ENCODE measurements at places on chromosomes 1 and 21.

- DNase-seq = no peak
These were observed 5.0 kb downstream of the ADAMTS1 start for GRCh38 chr21:26840201-26840600.

DNA sequence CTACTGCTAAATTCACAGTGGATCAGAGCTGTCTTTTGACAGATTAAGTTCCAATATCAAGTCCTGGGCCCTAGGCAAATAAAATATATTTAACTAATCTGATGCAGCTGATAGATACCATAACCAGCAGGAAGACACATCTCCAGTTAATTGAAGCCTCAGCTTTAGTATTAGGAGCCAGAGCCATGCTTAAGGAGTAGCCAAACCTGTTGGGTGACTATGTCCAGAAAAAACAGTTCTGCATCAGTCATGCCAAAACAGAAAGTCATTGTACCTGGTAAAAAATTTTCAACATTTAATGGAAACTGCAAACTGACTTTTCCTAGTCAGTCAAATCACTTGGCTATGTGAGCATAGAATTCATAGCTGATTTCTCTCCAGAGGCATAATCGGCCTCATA lies 200.5 kb upstream of the RUNX1 start:
- no peak for DNase-seq

GRCh38 chr21:44433791-44434567 lies 21.3 kb upstream of the LRRC3 start:
- no peak for DNase-seq

- peak; percentile 18 for DNase-seq
These were observed 1.7 kb downstream of the PTGFR start for GRCh38 chr1:78492386-78492950.

- no peak for DNase-seq
These were observed 8.2 kb downstream of the DAP3 start for GRCh38 chr1:155697046-155697445.

- DNase-seq = no peak
These were observed 26.8 kb downstream of the SESN2 start for GRCh38 chr1:28286111-28286510.

DNA sequence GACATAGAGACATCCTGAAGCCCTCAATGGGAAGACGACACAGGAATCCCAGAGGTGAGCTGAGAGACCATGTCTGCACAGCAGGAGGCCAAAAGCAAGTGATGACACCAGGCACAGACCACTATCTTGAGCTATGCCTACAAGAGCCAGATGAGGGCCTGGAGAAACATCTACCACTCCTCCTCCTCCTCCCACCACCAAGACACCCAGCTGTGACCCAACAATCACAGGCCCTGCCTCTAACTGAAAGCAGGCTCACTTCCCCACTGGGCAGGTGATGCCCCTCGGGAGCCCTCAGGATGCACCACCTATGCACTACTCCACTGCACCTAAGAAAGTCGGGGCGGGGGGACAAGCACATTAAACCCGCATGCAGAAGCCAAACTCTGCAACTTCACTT lies 16.5 kb downstream of the TADA1 start:
- DNase-seq = no peak

DNA sequence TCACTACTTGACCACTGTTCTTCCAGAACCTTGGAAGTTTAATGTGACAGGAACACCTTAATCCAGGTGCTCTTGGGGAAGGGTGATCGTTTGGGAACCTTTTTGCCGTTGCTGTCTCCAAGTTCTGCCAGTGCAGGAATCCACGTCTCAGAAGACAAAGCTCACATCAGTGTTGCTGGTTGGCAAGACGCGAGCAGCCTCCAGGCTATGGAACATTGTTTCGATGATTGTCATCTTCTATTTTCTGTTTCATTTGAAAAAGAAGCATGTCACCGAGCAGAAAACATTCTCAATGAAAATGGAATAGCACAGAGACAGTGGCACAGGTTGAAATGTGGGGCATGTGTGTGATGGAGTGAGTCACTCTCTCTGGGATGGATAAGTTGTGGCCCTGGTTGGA lies 11.7 kb downstream of the STUM start:
- no peak for DNase-seq

DNA sequence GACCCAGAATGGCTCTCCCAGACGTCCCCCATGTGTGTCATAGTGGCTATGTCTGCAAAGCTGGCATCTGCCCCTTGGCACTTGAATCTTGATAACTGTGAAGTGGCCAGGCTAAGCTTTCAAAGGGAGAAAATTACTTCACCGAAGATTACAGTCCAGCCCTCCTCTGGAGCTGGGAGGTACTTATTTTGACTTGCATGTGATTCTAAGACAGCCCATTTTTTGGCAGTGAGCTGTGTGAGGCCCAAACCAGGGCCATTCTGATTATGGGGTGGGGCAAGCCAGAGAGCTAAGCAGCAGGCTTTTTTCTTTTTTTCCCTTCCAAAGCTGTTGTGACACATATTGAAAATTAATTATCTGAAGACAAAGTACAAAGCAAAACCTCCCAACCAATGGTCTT lies 42.1 kb upstream of the C8B start:
- no peak for DNase-seq

DNA sequence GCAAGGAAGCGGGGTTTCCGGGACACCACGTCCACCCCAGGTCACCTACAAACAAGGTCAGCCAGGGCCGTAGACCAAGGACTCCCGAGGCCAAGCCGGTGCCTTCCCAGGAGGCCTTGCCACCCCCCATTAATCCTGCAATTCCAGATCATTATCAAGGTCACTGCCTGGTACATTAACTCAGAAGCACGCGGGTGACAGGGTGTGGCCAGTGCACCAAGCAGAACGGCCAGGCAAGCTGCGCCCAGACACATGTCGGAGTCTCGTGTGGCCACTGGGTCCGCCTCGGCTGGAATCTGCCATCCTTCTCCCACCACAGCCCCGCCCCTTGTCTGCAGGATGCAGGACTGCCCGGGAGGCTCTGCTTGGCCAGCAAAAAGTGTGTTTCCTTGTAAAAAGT lies 144.7 kb downstream of the PRDM16 start:
- no peak for DNase-seq

DNA sequence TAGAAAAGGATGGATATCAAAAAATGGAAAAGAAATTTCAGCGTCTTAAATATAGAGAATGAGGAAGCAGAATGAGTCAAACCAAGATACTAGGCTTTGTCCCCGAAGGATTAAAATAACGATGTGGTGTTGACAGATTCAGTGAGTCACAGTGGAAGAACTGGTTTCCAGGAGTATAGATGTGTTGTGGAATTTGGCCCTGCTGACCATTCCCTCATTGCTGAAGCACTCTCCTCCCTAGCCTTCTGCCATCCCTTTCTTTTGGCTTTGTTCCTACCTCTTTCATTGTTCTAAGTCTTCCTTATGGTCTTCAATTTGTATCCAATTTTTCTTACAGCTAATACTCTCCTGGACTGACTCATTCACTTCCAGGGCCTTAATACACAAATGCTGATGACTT lies 23.1 kb upstream of the USP25 start:
- peak; percentile 96 for DNase-seq

- DNase-seq = no peak
These were observed 4.8 kb upstream of the CCDC27 start for GRCh38 chr1:3747522-3747848.

GRCh38 chr1:113490384-113490783 lies 100.1 kb downstream of the MAGI3 start:
- no peak for DNase-seq

DNA sequence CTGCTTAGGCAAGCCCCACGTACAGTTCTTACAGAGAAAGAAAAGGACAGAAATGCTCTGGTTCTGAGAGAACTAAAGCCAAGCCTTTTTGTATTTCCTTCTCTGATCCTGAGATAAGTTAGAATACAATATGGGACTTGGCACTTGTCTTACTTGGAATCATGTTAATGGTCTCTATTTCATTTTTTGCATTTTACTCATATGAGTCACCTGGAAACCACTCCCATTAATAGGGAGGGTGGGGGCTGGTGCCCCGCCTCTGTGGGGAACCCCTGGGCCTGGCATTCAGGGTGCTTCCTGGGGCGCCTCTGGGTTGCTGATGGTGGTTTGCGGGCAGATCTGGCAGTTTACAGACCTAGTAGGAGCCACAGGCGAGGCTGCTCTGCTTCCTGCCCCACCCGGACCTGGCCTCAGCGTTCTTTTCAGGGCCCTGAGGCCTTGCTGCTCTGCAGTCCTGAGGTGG lies 26.7 kb downstream of the TSPAN2 start:
- no peak for DNase-seq

GRCh38 chr1:178011465-178011828 lies 41.6 kb upstream of the SEC16B start:
- DNase-seq = no peak

- DNase-seq = no peak
These were observed 22.4 kb upstream of the AHCTF1 start for GRCh38 chr1:246954126-246954525.

- no peak for DNase-seq
These were observed 1.7 kb upstream of the LAD1 start for GRCh38 chr1:201400852-201401230.

- peak; percentile 38 for DNase-seq
These were observed 2.7 kb downstream of the MOB3C start for GRCh38 chr1:46613661-46614603.

GRCh38 chr1:185645162-185645640 lies 89.0 kb upstream of the HMCN1 start:
- no peak for DNase-seq

DNA sequence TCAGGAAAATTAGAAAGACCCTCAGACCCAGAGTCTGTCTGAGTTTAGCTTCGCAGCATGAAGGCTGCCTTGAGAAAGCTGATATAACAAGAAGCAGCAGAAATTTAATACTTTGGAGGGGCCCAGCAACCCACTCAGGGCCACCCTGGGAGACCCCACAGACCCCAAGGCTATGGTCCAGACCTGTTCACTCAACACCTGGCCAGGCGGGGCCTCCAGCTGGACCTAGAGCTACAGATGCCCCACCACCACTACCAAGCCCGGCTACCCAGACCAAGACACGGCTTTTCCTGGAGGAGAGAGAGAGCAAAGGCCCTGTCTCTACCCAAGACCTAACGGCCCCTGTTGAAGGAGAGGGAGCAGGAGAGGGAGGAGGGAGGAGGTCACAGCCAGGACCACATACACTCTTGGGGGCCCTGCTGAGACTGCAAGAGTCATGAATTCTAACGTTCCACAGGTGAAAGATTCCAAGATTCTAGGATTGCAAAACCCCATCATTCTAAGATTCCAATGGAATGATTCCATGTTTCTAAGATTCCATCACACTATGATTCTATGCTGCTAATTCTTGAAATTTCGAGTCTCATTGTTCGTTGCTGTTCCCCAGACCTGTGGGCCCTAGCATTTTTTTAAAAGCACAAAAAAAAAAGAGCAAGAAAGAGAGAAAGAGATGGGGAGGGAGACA lies 53.2 kb downstream of the LACTBL1 start:
- DNase-seq = no peak

- DNase-seq = no peak
These were observed 59.1 kb downstream of the ITPKB start for GRCh38 chr1:226679853-226680516.

GRCh38 chr1:70874063-70874462 lies 173.6 kb downstream of the PTGER3 start:
- DNase-seq = no peak

DNA sequence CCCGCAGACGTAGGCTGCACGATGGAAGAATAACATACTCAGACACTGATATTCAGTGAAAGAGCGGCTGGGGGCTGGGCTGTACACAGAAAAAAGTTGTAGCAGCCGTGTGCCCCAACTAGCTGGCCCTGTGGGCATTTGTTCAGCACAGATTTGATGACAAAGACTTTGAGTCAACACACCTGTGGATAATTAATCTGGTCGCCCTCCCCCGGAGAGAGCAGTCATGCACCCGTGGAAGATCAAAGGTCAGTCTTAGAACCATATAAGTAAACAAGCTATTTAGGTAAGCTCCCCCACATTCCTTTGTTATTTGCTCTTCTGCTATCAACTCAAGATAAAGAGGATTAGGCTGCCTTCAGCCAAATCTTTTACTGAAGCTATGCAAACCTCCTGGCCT lies 148.4 kb upstream of the HMCN1 start:
- DNase-seq = no peak

DNA sequence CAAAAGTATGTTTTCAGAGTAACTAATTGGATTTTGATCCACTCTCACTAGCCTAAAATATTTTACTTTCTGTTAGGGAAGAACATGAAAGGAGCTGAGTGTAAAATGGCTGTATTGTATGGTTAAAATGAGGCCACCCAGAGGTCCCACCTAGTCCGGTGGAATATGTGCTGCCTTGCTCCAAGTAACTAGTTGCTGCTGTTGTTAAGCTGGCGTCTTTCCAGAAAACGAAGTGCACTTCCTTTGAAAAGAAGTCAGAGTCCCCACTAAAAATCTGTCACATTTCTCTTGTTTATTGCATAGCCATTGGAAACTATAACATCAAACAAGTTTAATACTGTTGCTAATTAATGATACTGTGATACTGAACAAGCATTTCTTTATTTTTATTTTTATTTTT lies 3.2 kb downstream of the SLC25A33 start:
- DNase-seq = peak; percentile 21

DNA sequence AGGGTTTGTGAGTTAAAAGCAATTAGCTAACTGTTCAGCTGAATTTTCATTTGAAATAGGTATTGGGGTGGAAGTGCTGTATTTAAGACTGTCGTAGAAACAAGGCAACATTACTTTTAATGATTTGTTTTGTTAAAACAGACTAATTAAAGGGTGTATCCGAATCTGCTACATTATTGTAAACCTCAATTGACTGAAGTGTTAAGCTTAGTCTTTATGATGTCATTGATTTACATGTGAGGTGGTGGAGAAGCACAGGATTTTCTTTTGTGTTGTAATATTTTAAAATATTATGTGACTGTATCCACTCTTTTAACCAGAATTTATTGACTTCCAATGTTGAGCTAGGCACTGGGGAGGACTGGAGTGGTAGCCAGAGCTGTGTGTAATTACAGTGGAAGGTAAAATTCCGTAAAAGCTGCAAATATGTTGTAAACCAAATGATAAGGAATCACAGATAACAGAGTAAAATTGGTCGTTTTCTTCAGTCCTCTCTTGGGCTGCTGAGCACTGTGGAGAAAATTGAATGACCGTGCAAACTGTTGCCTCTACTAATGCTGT lies 1.6 kb downstream of the HOOK1 start:
- DNase-seq = no peak

DNA sequence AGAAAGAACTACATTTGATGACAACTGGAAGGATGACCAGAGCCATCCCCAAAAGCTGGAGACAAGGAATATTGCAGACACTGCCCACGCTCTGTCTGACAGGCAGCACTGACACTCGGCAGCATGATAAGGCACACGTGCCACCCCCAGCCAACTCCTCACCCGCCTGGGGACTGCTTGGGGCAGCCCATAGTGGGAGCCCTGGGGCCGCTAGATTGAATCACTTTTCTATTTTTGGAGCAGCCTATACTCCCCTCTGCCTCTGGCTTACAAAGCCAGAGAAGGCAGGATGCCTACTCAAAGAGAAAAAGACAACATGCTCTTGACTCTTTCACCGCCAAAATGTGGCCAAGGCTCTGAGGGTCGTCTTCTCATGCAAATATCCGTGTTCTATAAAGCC lies 1.3 kb downstream of the SMG5 start:
- DNase-seq = no peak

- no peak for DNase-seq
These were observed 6.1 kb downstream of the FABP3 start for GRCh38 chr1:31366796-31367195.
